ENCODE measurements at places on chromosomes 16 and 17. TPM values are rescaled to one million over a fixed set of nuclear protein-coding genes. Genes with fewer than 3 reads are reported as not detected.

GRCh38 chr17:54906683-54907082, 6.0 kb downstream of the TOM1L1 start:
- DNase-seq, result no peak

GRCh38 chr17:8019665-8020650, 17.5 kb downstream of the GUCY2D start:
- peak; percentile 97 for DNase-seq

DRC3 gene
- 0.67 TPM for polyA plus RNA-seq

- no peak for DNase-seq
Observed at GRCh38 chr17:65055280-65055707, 1.2 kb downstream of the GNA13 start.

GRCh38 chr17:57563958-57564357, 181.1 kb downstream of the CCDC182 start:
- DNase-seq, result no peak

HCRT gene
- not detected for polyA plus RNA-seq

CMTM2 gene
- 0.08 TPM for polyA plus RNA-seq

CES5A gene
- not detected for polyA plus RNA-seq

ZKSCAN2 gene
- 1.4 TPM for polyA plus RNA-seq

DNA sequence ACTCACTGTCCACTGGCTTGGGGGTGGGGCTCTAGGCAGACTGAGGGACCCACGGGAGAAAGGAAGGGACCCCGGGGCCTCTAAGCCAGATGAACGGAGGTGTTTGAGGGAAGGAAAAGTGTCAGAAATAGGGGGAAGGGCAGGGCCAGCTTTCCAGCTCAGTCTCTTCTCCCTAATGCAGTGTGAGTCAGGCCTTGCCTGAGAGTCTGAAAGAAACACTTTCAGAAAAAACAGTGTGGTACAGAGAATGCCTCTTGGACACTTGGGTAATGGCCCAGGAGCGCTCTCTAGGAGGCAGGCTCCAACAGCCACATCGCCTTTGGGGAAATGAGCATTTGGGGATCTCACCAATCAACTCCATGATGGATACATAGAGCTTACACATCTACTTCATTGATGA, 46.9 kb downstream of the NDEL1 start:
- no peak for DNase-seq

CETP gene
- not detected for polyA plus RNA-seq

ALDH3A1 gene
- 6.9 TPM for polyA plus RNA-seq

GRCh38 chr16:24088767-24089166, 167.4 kb upstream of the CACNG3 start:
- peak; percentile 8 for DNase-seq

DNA sequence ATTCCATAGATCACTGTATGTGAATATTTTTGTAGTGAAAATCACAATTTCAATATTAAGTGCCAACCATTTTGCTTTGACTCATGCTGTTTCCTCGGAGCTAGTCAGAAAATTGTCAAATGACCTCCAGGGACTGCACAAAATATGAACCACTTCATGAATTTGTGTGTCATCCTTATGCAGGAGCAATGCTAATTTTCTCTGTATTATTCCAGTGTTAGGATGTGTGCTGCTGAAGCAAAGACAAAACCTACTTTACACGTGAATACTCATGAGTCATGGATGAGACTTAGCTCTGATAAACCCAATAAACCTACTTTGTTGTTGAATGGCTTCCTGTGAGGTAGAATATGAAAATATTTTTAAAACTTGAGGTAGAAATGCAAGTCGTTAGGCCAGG, 65.2 kb downstream of the SHCBP1 start:
- peak; percentile 42 for DNase-seq
